ENCODE measurements at places on chromosomes 4 and X. TPM values are rescaled to one million over a fixed set of nuclear protein-coding genes. Genes with fewer than 3 reads are reported as not detected.

- DNase-seq = no peak
Measured at GRCh38 chrX:131650637-131651410, 107.0 kb downstream of the OR13H1 start.

DNA sequence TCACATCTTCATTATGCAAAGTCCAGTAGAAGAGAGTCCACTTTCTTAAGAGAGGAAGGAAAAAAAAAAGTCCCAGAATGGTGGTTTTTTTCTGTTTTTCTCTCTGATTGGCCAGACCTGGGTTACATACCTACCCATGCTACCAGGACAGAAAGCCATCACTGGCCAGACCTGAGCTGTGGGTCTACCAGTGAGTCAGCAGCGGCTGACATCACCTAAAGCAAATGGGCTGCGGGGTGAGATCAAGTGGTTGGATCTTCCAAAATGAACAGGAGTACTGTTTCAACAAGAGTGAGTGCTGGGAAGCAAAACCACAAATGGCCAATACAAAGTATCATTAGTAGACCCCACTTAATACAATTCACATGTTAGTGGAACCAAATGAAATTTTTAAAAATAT, 1.6 kb upstream of the NDST3 start:
- DNase-seq = peak; percentile 20

DNA sequence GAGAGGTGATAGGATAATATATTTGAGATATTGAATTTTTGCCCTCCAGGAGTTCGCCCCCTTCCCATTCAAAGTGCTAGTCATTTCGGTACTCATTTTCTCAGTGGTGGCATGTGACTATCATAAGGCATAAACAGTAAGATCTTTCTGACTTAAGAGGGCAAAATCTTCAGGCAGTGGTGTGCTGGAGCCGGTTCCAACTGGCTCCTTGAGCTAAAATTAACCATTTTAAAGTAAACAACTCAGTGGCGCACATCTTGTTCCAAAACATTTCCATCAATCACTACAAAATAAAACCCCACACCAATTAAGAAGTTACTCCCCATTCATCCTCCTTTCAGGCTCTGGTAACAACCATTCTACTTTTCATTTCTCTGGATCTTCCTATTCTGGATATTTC, 43.3 kb downstream of the LUZP4 start:
- DNase-seq = no peak

GRCh38 chr4:101833480-101833879, 43.0 kb downstream of the BANK1 start:
- DNase-seq = no peak

- no peak for DNase-seq
Measured at GRCh38 chr4:784401-785331, 41.3 kb downstream of the CPLX1 start.

GRCh38 chrX:7164174-7164573, 16.2 kb upstream of the PUDP start:
- DNase-seq = no peak

CYP2U1 gene
- 11.1 TPM for total RNA-seq

LRIT3 gene
- not detected for total RNA-seq

CENPVL1 gene
- total RNA-seq = not detected

GRCh38 chr4:7993671-7994070, 54.0 kb upstream of the AFAP1 start:
- no peak for DNase-seq

TMEM154 gene
- 0.18 TPM for total RNA-seq

GRCh38 chr4:1725521-1725920, 4.2 kb downstream of the TACC3 start:
- DNase-seq = no peak
